Panc1 (cell line): ENCODE measurements at places on chromosomes 5 and 9. TPM values are rescaled to one million over a fixed set of nuclear protein-coding genes. Genes with fewer than 3 reads are reported as not detected.

The ASTN2 gene
- 3.9 TPM for total RNA-seq

The PRRX2 gene
- total RNA-seq: 6.3 TPM

The CAMK2A gene
- total RNA-seq: 0.51 TPM

The NPR3 gene
- total RNA-seq: 0.10 TPM

The PCDHGB3 gene
- 0.49 TPM for total RNA-seq

The SMIM33 gene
- not detected for total RNA-seq

The ADAMTSL2 gene
- total RNA-seq: 0.10 TPM

The BAAT gene
- total RNA-seq: 0.08 TPM

The OCLN gene
- 102 TPM for total RNA-seq

The CCDC152 gene
- total RNA-seq: not detected

The PCDHGA7 gene
- total RNA-seq: 0.18 TPM

The PHYHD1 gene
- not detected for total RNA-seq

The MEGF10 gene
- not detected for total RNA-seq

The ZSWIM6 gene
- total RNA-seq: 10.8 TPM

The CDKN2B gene
- 0.05 TPM for total RNA-seq

The TEX48 gene
- total RNA-seq: not detected

The TRIM7 gene
- 25.8 TPM for total RNA-seq

The QRFP gene
- not detected for total RNA-seq

The CER1 gene
- total RNA-seq: not detected

The MSANTD3 gene
- 58.7 TPM for total RNA-seq

The GADD45G gene
- 1.2 TPM for total RNA-seq
